ENCODE measurements at places on chromosomes 12 and 14. TPM values are rescaled to one million over a fixed set of nuclear protein-coding genes. Genes with fewer than 3 reads are reported as not detected.

BAZ2A gene
- total RNA-seq, result 96.0 TPM

DNA sequence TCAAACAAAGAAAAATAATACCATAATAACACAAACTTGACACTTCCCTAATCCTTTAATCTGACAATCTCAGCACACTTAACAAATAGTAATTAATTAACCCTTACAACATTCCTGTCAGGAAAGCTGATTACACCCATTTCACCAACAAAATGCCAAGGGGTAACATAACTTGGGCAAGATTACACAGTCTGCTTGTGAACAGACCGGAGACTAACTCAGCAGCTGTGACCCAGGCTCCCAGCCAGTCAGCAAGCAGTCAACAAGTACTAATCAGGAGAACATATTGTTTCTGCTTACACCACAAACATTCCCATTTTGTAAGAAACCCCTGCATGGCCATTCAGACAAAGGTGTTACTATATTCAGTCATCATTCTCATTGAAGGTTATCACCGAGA is 592.5 kb upstream of the FLRT2 start:
- no peak for DNase-seq

DNA sequence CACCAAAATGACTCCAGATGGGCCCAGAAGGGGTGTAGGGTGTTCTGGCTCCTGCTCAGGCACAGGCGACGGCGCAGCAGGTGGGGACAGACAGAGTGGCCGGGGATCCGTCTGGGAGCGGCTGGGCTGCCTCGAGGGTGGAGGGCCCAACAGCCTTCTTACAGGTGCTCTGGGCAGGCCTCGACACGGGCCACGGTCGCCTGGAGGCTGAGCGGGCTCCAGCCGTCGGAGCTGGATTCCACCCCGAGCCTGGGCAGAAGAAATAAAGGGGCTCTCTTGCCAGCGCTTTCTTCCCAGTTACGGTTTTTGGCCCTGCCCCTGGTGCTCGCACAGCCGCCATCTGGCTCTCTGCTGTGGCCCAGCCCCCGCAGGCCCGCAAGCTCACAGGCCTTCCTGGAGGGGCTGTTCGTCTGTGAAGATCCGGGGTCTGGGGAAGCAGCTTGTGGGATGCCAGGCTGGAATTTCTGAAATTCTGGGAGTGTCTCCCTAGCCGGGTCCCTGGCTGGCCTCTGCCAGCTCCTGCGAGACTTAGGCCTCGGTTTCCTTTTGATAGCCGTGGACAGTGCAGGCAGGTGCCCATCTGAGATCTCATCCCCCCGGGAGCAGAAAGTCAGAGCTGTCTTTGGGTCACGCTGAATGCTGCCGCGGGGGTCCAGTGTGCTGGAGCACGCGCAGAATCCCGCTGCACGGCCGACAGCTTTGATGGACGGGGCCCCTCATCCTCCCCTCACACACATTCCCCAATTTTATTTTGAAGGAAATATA is 122.7 kb downstream of the PAPOLA start:
- DNase-seq, result no peak

GRCh38 chr14:57031474-57031873 is 221.2 kb upstream of the OTX2 start:
- no peak for DNase-seq

DNA sequence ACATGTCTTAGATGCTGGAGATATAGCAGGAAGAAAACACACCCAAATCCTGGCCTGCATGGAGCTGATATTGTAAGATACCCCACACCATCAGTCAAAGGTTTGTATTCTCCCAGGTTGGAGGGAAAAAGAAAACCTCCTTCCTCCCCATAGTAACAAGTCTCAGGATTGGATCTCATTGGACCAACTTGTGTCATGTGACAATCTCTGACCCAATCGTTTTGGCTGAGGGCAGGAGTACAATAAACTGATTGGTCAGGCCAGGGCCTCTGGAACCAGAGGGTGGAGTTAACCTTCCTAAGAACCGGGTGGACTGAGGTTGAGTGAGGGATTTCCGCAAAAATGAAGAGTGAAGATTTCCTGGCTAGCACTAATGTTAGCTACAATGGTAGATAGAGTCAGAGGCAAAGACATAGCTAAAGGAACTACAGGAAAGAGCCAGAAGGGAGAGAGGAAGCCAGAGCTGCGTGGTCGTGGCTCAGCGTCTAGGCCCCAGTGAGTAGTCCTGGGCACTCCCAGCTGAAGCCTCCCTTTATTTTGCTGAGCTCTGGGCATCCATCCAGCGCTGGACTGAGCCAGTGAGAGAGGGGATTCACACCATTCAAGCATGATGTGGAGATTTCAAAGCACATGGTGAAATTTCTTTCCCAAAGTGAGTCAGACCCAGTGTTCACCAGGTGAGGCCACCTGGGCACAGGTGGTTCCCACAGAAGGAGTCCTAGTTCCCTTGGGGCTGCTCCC is 219.9 kb downstream of the AACS start:
- DNase-seq, result no peak

GRCh38 chr14:61750708-61751474 is 11.3 kb upstream of the SNAPC1 start:
- peak; percentile 89 for DNase-seq

All from left lung (tissue), 14 donors.